ENCODE measurements at places on chromosomes 12 and 14.

DNA sequence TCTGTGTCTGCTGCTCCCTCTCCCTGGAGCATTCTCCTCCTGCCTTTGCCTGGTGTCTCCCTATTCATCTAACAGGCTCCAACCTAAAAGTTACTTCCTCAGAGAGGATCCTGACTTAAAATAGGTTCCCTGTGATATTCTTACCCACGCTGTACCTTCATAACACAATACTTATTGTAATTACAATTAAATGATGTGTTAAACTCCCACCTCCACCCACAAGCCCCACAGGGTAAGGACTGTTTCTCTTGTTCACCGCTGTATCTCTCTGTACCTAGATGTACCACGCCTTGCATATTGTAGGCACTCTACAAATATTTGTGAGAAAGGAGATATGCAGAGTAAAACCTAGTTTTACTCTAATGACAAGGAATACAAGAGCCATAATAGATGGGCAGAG lies 5.0 kb downstream of the HEBP1 start:
- no peak for DNase-seq

GRCh38 chr12:132813443-132813842 lies 15.2 kb downstream of the GOLGA3 start:
- no peak for DNase-seq

GRCh38 chr12:54135621-54136350 lies 53.0 kb downstream of the SMUG1 start:
- peak; percentile 56 for DNase-seq

DNA sequence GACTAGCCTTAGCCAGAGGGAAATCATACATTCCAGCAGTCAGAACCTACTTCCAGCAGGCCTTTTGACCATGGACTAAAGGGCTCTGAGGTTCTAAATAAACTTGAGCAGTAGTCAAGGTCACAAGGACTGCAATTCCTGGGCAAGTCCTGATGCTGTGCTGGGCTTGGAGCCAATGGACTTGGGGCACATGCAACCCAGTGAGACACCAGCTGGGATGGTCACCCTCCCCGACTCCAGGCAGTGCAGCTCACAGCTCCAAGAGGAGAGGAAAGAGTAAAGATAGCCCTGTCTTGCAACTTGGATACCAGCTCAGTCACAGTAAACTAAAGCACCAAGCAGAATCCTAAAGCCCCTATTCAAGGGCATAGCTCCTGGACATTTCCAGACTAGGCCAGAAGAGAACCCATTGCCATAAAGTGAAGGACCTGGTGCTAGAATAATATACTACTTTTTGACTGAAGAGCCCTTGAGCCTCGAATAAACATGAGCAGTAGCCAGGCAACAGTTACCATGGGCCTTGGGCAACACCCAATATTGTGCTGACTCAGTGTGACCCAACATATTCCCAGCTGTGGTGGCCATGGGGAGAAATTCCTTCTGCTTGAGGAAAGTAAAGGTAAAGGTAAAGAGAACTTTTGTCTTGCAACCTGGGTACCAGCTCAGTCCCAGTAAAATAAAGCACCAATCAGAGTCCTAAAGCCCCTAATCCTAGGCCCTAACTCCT lies 226.2 kb upstream of the CLEC14A start:
- no peak for DNase-seq

GRCh38 chr12:41334390-41334789 lies 146.3 kb downstream of the PDZRN4 start:
- no peak for DNase-seq

DNA sequence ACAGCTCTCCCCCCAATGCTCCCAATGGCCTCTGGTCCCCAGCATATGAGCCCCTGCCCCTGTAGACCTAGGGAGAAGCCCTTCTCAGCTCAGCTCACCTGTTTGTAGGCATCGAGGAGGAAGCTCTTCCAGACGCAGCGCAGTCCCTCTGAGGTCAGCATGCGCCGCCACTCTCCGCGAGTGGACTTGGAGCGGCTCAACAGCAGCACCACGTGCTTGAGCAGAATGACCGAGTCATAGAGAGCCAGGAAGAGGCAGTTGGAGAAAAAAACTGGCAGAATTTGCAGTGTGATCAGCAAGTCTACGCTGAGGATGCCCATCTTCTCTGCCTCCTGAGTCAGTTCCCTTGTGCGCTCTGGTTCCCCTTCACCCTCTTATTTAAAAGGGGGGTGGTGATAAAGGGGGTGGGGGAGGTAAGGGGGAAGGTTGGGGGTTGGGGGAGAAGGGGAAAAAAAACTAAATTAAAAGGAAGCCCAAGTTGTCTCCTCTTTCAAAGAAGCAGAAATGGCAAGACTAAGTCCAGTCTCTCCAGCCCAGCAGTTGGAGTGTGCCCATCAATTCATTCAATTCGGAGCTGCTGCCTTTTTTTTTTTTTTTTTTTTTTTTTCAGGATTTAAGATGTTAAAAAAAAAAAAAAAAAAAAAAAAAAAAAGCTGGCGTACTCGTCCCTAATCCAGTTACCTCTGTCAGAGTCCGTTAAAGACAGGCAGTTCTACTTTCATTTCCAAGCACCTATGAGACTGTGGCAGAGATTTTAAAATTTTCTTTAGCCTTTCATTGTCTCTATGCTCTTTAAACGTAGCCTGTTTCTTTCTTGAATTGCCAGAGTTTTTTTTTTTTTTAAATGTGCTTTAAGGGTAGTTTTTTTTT lies at the start of gene DIO2:
TSS of gene DIO2 (minus strand) at position 352 of the 870 bp plus-strand sequence. CDS start at position 320, 32 bp downstream.
- no peak for DNase-seq

DNA sequence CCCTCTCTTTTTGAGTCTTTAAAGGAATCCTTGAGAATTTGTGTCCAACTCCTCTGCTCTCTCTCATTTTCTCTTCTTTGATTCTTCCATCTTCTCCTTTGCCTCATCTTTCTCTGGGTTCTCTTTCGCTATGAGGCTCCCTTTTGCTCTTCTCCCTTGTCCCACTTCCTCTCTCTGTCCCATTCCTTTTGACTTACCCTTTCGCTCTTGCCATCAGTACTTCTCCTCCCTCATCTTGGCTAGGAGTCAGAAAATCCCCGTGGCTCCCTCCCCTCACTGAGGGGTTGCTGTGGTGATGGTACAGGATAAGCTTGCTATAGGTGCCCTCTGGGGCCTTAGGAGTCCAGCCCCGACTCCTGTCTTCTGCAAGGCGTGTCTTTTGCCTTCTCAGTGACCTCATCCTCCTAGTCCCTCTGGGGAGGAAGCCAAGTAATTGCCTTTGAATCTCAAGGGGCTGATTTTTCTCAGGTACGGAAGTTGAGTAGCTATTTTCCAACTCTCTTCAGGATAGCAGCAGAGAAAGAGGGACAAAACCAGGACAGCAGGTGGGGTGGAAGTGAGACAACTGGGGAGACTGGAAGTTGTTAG lies 6.4 kb downstream of the PDE1B start:
- no peak for DNase-seq

DNA sequence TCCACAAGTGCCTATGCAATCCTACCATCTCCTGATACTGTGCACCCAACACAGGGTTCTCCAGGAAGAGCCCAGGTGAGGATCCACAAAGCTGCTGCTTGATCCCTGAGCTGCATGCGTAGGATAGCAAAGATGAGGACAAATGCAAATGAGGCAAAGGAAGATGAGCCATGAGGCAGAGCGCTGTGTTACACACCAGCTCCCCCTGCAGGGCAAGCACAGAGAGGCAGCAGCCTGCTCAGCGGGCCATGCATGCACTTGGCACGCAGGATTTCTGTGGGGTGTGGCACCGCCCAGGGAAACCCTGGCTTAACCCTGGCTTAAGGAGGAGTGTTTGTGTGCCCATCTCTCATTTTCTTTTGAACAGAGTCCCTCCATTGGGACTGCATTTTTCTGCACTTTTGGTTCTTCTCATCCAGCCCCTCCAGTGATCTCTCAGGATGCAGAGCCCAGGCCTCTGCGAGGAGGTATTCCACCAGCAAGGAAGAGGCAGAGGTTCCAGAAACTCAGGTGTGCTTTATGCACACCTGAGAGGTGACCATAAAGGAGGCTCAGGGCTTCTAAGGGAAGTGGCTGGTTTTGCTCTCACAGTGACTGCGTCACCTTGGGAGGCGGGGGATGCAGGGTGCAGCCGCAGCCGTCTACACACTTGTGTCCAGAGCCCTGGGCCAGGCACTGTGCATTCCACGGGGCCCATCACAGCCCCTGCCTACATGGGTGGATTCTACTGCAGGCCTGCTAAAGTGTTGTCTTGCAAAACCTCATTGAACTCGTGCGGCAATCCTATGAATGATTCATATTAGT lies 973.3 kb upstream of the TMEM132C start:
- DNase-seq, result peak; percentile 8

DNA sequence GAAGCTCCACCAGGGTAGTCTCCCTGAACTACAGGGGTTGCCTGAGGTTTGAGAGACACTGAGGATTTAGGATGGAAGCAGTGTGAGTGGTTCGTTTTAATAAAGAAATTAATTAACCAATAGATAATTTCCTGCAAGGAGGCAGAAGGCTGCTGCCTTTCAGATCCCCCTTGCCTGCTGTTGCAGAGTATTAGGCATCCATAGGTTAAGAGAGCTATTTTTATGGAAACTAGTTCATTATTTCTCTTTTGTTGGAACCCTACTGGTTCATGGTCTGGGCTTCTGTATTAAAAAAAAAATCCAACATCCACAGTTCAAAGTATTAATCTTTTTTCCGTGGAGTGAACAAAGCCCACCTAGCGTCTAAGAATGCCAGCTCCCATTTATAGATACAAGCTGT lies 50.5 kb upstream of the RTRAF start:
- no peak for DNase-seq

DNA sequence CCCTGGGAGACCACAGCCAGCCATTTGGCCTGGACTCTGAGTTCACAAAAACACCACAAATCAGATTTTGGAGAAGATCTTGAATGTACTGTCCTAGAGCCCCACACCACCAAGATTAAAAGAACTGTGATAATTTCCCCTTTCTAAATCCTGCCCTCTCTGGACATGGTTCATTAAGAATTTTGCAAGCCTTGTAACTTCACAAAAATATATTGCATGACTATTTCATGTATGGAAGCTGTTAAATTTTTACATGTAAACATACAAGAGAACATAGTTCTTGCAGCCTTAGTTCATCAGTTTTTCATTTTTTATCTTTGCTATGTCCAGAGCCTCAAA lies 97.0 kb downstream of the SCARB1 start:
- DNase-seq, result no peak

GRCh38 chr12:104784592-104784991 lies 173.5 kb downstream of the SLC41A2 start:
- DNase-seq, result no peak

DNA sequence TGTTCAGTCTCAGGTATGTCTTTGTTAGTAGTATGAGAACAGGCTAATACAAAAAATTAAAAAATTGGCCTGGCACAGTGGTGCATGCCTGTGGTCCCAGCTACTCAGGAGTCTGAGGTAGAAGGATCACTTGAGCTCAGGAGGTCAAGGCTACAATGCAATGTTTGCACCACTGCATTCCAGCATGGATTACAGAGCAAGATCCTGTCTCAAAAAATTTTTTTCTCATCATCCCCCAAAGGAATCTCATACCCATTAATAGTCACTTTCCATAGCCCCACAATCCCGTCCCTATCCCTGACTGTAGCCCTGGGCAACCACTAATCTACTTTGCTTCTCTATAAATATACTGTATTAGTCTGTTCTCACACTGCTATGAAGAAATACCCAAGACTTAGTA lies 57.8 kb downstream of the TTC8 start:
- no peak for DNase-seq

GRCh38 chr12:94762943-94763342 lies 112.6 kb upstream of the TMCC3 start:
- no peak for DNase-seq

GRCh38 chr14:44763356-44763755 lies 198.4 kb downstream of the KLHL28 start:
- no peak for DNase-seq

GRCh38 chr12:47202176-47202575 lies 122.4 kb upstream of the AMIGO2 start:
- DNase-seq, result no peak

DNA sequence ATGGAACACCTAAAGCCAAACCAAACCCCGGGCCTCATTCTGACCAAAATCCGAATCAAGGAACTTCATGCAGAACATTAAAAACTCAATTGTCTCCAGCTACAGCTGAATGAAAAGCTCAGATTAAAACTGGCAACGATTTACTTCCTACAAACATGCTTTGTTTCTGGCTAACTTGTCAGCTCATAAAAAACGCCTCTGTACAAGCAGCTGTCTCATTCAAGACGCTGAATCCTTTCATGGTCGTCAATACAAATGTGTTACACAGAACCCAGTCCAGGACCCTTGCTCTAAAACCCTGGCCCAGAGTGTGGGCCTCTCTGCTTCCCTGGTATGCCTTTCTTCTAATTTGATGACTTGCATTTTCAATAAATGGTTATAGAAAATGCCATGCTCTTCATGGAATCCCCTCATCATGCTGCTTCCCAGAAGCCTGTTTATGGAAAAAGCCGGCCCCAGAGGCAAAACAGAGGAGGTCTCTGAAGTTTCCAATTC lies 183.1 kb downstream of the PHLDA1 start:
- DNase-seq, result no peak

GRCh38 chr14:48398675-48399282 lies 723.4 kb upstream of the MDGA2 start:
- peak; percentile 30 for DNase-seq

DNA sequence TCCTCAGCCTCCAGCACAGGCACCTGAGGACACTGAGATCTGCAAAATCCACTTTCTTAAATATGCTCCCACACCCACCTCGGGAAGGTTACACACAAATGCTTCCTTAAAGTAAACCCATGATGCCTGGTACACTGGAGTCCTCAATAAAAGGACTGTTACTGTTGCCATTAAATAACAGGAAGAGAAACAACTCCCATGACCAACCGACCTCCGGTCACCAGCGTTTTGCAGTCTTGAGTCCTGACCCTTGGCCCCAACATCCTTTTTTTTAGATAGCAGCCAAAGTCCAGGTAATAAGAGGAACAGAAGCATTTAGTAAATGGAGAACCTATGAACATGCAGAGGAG lies 42.4 kb downstream of the ITPK1 start:
- no peak for DNase-seq

GRCh38 chr12:44847888-44848702 lies 28.0 kb downstream of the NELL2 start:
- no peak for DNase-seq

DNA sequence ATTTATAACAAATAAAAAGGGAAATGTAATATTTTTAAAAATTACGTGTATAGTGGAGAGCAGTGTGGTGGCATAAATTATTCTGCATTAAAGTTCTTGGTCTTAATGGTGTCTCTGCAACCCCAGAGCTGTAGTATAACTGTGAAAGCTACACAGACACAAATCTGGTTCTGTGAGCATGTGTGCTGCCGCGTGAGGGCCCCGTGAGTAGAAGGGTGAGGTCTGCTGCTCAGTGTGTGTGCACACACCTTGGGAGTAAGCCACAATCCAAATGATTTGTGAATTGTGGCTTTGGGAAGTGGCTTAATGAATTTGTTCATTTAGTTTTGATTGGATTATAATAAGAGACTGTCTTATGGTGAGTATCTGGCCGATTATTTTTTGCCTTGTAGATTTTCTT lies 16.8 kb downstream of the PELI2 start:
- DNase-seq, result no peak

GRCh38 chr12:119803381-119803791 lies 73.7 kb downstream of the CIT start:
- peak; percentile 38 for DNase-seq

GRCh38 chr14:105885561-105886320 lies 359.4 kb downstream of the TMEM121 start:
- DNase-seq, result no peak
